Midbrain (tissue), 1 donor: ENCODE measurements at places on chromosomes 3 and 15.
A peak's percentile ranks its signal among the peaks of the same experiment; 100 is the strongest.

DNA sequence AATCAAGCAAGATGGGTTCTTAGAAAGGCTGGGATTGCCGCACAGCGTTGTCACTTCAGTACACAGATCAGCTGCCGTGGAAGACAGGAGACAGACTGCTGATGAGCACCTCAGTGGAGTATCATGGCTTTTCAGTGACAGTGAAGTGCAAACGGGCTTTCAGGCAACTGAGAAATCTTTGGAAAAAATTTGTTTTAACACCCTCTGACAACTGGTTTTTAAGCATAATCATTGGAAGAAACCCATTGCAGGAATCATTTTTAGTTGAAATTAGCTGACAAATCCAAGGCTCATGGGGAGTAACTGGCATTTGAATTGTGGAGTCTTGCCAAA is 418.8 kb downstream of the OTOL1 start:
- no peak for DNase-seq

GRCh38 chr3:37987751-37988179 is 2.8 kb upstream of the VILL start:
- no peak for DNase-seq

DNA sequence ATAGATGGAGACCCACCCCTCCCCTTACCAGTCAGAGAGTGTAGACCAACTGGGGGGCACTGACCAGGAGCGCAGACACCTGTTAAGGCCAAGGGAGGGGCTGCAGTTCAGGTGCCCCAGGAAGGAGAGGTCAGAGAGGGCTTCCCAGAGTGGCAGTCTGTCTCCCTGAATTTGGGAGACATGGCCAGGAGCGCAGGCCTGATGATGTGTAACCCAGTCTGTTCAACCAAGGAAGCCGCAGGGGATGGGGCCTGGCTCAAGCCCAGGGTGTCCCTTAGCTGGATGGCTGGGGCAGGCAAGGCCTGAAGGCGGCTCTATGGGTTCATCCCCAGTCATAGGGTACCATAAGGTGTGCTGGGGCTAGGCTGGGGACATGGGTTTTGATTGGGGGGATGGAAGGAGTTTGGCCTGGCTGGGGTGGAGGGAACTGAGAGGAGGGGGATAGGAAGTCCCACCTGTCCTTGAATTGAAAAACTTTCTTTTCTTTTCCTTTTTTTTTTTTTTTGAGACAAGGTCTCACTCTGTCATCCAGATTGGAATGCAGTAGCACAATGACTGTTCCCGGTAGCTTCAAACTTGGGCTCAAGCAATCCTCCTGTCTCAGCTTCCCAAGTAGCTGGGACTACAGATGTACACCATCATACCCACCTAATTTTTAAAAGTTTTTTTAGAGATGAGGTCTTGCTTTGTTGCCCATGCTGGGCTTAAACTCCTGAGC is 75.7 kb downstream of the SMAD6 start:
- no peak for DNase-seq

GRCh38 chr3:194100856-194101390 is 35.0 kb upstream of the HES1 start:
- DNase-seq, result no peak

- DNase-seq, result no peak
Observed at GRCh38 chr15:45670511-45670910, 35.7 kb downstream of the SQOR start.

DNA sequence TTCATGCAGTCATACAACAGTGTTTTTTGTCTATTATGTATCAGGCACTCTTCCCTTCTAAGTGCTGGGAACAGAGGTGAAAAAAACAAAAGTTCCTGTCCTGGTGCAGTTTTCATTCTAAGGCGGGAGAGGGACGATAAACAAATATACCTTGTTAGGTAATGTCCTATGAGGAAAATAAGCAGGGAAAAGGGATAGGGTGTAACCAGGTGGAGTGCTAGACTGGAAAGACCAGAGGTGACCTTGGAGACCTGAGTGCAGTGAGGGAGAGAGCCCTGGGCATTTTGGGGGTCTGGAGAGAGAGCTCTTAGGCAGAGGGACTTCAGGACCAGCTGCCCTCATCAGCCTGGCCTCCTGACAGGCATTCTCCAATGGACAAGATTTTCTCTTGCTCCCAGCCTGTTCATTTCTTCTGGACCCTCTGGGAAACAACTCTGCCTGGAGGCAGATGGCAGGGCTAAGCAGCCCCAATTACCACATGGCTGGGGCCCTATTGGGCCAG is 97.2 kb upstream of the TJP1 start:
- DNase-seq, result no peak

DNA sequence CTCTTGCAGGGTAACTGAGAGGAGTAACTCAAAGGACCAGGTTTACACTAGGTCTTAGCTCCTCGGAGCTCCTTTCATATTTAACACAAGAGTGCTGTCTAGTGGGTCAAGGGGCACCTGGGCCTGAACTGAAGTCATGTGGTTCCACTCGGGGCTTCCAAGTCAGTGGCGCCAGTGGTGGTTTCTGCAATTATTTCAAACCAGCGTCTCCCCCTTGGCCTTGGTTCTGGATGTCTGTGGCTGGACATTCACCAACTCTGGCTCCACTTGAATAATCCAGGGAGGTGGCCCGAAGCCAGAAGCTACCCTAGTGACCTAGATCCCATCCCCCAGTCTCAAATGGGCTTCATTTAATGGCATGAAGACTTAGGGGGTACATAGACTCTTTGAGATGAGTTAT is 144.3 kb upstream of the ADAMTS9 start:
- peak; percentile 63 for DNase-seq

DNA sequence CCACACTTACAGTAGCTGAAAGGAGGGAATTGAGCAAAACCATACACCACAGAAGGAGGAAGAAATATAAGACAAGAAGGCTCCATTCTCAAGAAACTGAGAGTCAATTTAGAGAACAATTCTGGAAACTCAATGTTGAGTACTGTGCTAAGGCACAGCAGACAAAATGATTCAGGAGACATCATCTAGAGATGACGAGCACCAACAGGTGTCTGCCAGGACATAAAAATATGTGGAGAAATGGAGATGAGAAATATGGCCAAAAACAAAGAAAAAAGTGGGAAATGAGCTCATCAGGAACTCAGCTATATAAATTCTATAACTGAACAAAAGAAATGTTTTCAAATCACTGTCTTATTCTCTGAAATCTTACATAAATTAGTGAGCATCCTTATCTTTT is 343.7 kb downstream of the ERC2 start:
- no peak for DNase-seq

GRCh38 chr3:16470590-16470989 is 42.9 kb downstream of the RFTN1 start:
- DNase-seq, result no peak

DNA sequence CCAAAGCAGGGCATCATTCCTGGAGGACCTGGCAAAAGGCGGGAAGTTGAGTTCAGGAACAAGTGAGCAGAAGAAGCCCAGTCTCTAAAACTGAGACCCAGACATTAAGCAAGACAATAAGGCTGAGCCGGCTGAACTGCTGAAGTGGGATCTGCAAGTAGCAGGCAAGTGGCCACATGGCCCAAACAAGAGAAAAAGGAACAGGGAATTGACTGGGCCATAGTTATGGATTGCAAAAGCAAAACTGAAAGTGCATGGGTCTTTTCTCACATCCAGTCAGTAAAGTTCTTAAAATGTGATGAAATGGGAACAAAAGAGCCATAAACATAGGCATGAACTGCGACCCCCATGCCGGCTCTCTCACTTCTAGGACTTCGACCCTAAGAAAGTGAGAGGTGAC is 101.2 kb downstream of the SCN11A start:
- no peak for DNase-seq

GRCh38 chr15:95709959-95710695 is 620.4 kb upstream of the NR2F2 start:
- no peak for DNase-seq

GRCh38 chr3:78659386-78659987 is 1108.3 kb downstream of the ROBO1 start:
- DNase-seq, result peak; percentile 63

DNA sequence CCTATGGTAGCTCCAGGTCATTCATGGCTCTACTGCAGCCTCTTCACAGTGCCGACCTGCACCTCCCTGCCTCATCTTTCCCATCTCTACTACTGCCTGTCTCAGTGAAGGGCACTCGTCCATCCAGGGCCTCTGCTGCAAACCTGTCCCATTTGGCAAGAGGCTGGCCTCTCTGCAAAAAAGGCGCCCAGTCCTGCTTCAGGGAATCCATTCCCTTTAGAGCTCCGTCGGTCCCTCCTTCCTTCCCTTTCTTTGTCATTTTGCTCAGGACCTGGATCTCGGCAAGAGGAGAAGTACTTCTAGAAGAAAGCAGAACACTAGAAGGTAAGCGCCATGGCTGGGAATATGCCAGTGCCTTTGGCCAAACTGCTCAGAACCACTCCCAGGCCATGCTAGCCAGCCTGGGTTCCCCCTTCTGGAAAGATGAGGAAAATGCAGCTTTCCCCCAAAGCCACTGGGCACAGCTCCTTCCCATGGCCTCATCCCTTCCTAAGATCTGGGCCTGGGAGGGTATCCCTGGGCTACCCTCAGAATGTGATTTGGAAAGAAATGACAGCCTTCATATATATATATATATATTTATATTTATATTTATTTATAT is 6.4 kb upstream of the ISL2 start:
- peak; percentile 8 for DNase-seq

GRCh38 chr3:151346292-151346691 is 16.9 kb upstream of the P2RY13 start:
- DNase-seq, result no peak

DNA sequence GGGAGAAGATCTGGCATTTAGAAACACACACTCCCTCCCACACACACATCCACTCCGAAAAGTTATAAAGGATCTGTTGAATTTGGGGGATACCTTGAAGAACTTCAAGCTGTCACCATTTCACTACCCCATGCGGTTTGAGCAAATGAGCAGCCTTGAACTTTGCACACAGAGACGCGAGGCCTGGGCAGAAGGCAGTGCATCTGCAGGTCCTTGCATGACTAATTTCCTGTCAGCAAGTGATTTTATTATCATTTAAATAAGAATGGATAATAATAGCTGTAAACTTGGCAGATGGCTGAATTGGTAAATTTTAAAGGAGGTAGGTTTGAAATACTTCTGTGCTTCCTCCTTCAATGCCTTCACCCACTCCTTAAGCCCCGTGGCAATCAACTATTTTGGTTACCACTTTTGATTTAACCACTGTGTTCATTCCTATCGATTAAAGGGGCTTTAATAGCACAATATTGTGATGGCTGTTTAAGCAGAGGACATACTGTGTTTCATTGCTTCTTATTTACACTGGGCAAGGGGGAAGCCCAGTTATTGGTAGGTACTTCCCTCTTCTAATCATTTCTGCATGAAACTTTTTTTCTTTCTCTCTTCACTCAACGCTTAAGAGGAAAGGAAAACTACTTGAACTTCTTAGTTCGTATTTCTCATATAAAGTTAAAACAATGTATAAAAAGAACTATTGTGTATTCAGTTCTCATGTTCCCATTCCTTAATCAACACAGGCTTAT is 108.1 kb downstream of the ROBO2 start:
- DNase-seq, result no peak
